ENCODE measurements at places on chromosomes 5 and 9.

GRCh38 chr5:105146867-105147266 lies 1584.3 kb upstream of the NUDT12 start:
- DNase-seq: no peak

DNA sequence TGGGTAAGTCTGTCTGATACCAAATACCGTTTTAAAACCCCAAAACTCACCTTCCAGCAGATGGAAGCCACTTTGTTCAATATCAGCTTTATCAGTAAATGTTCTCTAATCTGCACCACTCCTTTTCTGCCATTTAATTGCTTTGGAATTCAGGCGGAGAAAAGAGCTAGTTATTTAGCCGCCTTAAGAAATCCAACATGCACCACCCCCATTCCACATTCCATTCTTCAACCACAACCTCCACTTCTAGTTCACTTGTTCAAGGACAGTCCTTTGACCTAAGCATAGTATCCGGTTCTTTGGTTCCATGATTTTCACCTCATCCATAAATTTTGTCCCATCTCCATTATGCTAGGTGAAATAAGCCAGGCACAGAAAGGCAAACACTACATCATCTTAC lies 240.1 kb downstream of the DNAH5 start:
- no peak for DNase-seq

- no peak for DNase-seq
Observed at GRCh38 chr9:124428751-124429529, 13.7 kb upstream of the PSMB7 start.

GRCh38 chr9:69975681-69976080 lies 68.0 kb upstream of the MAMDC2 start:
- DNase-seq: no peak

- no peak for DNase-seq
Observed at GRCh38 chr5:164191240-164191639, 685.8 kb downstream of the MAT2B start.

DNA sequence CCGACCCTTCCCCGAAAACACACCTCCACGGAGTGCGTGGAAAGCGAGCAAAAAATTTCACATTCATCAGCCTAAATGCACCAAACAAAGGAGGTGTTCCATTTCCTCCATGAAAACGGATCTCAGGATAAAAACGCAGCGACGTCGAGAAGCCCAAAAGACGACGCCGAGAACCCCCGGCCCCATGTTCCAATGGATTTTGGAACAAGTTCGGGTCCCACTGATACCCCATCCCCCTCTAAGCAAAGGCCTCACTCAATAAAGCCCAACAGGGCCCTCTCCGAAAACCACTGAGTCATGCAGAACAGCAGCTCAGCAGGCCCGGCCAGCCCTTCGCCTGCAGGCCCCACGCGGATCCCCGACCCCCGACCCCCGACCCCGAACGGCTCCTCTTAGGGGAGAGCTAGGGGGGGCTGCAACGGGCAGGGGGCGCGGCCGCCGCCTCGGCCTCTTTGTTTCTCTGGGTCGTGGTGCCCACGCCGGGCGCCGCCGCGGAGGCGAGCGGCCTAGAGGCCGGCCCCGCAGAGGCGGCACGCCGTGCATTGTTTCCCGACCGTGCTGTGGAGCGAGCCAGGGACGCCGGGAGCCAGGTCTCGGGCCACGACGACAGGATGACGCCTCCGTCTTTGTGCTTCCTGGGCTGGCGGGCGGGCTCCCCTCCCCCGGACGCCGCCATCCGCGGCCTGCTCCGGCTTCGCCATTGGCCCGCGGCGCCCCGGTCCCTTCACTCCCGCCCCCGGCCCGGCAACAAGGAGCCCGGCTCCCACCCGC lies 915 bp downstream of the ZFAND5 start:
- DNase-seq: peak; percentile 31

DNA sequence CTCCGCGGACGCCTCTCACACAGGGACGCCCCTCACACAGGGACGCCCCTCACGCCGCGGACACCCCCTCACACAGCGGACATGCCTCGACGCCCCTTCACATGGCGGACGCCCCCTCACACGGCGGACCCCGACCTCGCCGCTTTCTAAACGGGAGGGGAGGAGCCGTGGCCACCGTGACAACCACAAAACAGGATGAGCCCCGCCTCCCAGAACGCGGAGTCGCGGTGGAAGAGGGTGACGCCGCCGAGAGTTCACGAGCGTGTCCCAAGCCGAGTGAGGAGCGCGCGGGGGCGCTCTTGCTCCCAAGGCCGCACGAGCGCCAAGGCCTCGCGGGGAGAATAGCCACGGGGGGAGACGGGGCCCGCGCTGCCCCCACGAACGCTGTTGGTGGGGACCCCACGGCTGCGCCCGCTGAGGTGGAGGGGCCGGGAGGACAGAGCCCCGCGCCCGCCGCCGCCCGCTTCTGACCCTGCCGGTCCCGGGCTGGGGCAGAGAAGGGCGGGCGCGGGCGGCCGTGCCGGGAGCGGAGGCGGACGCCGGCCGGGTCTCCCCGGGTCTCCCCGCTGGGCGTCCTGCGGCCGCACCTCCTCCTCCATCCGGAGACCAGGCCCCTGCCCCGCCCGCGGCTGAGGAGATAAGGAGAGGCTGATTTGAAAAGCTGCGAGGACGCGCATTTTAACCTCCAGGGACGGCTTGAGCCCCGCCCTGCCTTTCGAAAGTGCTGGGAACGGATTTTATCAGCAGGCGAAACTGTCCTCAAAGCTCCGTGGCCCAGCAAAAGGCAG lies 3.9 kb upstream of the NKD2 start:
- DNase-seq: no peak

- DNase-seq: no peak
Observed at GRCh38 chr9:18580151-18580550, 106.2 kb downstream of the ADAMTSL1 start.

DNA sequence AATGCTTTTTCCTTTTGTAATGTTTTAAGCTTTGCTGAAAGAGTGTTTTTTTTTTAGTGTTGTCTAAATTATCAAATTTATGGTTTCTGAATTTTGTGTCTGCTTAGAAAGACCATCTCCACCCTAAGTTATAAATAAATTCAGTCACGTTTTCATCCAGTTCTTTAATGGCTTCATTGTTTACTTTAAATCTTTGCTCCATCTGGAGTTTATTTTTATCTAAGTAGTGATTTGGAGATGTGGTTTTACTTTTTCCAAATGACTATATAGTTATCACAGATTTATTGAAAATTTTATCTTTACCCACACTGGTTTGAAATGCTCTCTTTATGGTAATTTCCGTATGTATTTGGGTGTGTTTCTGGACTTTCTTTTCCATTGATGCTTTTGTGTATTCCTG lies 577.2 kb upstream of the ZNF608 start:
- no peak for DNase-seq

GRCh38 chr9:134556531-134557068 lies 85.0 kb upstream of the COL5A1 start:
- DNase-seq: no peak

DNA sequence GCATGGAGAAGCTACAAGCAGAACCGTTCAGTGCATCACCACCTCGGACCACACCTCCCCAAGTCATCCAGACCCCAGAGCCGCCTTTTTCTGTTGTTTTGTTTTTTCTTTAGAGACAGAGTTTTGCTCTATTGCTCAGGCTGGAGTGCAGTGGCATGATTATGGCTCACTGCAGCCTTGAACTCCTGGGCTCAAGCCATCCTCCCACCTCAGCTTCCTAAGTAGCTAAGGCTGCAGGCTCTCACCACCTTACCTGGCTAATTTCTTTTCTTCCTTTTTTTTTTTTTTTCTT lies 13.5 kb upstream of the SFXN1 start:
- DNase-seq: no peak

DNA sequence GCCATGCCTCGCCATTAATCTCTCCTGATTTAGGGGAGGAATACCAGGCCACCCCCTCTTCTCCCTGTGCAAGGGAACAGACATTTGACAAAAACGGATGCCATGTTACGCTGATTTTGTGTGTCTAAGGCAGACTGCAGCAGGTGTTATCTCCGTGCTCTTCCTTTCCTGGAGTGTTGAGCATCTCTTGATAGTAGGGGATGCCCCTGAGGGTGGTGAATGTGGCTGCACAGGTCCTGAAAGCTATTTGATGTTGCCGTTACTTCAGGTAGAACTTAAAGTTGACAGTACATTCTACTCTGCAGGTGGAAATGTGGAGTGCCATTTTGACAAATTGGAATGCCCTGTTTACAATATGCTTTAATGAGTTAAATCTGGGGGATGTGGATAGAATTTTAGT lies 21.5 kb downstream of the TENT4A start:
- no peak for DNase-seq

- no peak for DNase-seq
Observed at GRCh38 chr5:68533051-68533450, 317.5 kb downstream of the PIK3R1 start.

GRCh38 chr5:97543166-97543565 lies 360.1 kb upstream of the RIOK2 start:
- DNase-seq: no peak

GRCh38 chr5:77398896-77399295 lies 93.2 kb downstream of the WDR41 start:
- no peak for DNase-seq

- DNase-seq: no peak
Observed at GRCh38 chr9:15927161-15927560, 374.3 kb downstream of the CCDC171 start.

DNA sequence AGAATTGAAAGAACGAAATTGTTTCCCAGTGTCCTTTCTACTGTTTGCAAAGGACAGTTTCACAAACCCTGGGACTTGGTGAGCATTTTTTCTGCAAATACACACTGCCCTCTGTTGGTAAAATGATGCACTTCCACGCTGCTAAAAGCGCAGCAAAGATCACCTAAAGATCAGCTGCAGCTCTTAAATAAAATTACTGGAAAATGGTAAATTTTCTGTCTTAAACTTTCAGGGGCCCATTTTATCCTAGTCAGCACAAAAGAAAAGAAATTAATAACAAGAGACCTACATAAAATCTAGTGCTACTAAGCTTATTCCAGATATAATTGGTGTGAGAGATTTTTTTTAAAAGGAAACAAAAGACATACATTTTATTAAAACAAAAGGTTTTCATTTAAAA lies 566.0 kb downstream of the CAAP1 start:
- DNase-seq: no peak

GRCh38 chr9:4508246-4508906 lies 18.1 kb downstream of the SLC1A1 start:
- no peak for DNase-seq

- DNase-seq: no peak
Observed at GRCh38 chr5:126851501-126852011, 74.6 kb downstream of the LMNB1 start.

DNA sequence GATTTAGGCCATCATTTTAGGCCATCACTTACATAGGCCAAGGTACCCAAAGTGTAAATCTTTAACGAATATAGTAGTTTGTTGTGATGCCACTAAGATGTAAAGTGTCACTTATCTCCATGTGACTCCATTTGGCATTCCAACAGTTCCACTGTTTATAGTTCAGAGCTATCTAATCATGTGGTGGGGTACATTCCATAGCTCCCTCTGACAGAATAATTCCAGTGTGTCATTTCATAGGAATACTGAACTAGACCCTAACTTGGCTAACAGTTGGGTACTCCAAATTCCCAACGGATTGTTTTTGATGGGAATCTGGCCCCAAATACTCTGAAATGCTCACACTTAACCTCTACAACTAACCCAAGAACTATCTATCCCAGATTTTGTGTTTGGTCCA lies 76.7 kb upstream of the FST start:
- DNase-seq: no peak

GRCh38 chr5:32654427-32654826 lies 56.7 kb upstream of the NPR3 start:
- no peak for DNase-seq

DNA sequence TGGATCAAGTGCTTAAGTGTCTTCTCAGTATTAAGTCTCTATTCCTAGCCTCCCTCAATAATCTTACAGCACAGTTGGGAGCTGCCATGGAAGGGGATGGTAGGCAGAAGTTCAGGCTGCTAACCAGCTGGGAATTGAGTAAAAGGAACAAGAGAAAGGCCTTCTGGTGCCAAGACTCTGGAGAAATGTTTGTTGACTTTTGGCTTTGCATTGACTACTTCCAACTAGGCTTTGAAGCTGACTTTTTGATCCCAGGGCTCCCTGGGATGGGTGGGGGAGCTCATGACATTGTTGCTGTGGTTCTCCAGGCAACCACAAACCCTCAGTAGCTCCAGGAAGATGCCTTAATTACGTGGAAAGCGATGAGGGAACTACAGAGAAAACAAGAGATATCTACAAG lies 85.2 kb upstream of the HTR4 start:
- no peak for DNase-seq

- DNase-seq: no peak
Observed at GRCh38 chr9:76796296-76796695, 32.1 kb downstream of the PCA3 start.

GRCh38 chr5:173232499-173233346 lies 2.3 kb downstream of the NKX2-5 start:
- DNase-seq: no peak

DNA sequence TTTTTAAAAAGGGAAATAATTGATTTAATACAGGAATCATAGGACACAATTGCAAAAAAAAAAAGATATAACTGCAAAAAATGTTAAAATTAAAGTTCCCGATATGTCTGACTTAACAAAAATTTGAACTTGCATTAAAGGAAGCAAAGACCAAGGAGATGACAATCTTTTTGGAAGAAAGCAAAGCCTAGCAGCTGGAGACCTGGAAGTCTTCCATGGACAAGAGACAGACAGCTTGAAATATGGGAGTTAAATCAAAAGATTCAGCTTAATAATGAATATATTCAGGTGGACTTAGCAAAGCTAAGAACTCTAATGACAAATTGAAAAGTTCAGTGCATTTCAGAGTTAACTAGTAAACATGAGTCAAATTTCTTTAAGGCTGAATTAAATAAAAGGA lies 568.7 kb upstream of the RGMB start:
- no peak for DNase-seq

DNA sequence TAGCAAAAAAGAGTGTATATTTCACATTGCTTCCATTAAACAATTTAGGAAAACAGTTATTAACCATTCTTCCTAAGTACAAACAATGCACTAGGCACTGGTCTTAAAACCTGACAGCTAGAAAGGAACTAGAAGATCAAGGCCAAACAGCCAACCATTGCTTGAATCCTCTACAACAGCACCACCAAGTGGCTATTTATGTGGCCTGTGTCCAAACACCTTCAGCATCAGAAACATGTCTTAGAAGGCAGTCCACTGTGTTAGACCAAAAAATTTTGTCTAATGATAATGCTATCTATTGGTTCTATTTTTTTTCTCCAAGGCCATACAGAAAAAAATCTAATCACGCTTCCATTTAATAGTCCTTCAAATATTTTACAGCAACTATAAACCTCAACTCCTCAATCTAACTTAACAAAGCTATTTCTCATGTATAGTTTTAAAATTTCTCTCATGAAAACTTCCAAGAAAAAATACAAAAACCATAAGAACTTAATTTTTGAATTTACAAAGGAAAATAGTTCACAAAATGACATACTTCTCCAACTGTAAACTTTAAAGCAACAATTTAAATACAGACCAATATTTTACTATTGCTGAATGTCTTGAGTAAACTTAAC lies 36.1 kb downstream of the CAAP1 start:
- no peak for DNase-seq

Data from stimulated activated CD4-positive, alpha-beta T cell treated with anti-CD3 and anti-CD28 coated beads, Interleukin-1b, Interleukin-23, amount 100 ng/mL, for 24 hours (primary cell).